Uterus (tissue), 4 donors: ENCODE measurements at places on chromosomes 7 and 10. TPM values are rescaled to one million over a fixed set of nuclear protein-coding genes. Genes with fewer than 3 reads are reported as not detected.

The GPER1 gene
- 1.3 TPM for total RNA-seq

The PHKG1 gene
- 4.7 TPM for total RNA-seq

The PIP gene
- total RNA-seq: not detected

The MMP21 gene
- not detected for total RNA-seq

The SPDYE16 gene
- total RNA-seq: not detected

The TMEM236 gene
- 1.2 TPM for total RNA-seq

- no peak overlapping the region for H3K27ac ChIP-seq
- DNase-seq: no peak
- H3K4me1 ChIP-seq: no peaks in the 10 kb centered on the region
- no peak overlapping the region for H3K4me3 ChIP-seq
These were observed 11.3 kb upstream of the SMO start for GRCh38 chr7:129176916-129177710.

GRCh38 chr10:104337985-104338735, at the start of gene ITPRIP:
ITPRIP (minus strand) TSS chr10:104338465; CDS start chr10:104316051, 22,414 bp downstream.
- DNase-seq: peak; percentile 88
- no peaks in the 10 kb centered on the region for H3K27me3 ChIP-seq
- H3K27ac ChIP-seq: peak within 1 kb of the TSS; percentile 97

DNA sequence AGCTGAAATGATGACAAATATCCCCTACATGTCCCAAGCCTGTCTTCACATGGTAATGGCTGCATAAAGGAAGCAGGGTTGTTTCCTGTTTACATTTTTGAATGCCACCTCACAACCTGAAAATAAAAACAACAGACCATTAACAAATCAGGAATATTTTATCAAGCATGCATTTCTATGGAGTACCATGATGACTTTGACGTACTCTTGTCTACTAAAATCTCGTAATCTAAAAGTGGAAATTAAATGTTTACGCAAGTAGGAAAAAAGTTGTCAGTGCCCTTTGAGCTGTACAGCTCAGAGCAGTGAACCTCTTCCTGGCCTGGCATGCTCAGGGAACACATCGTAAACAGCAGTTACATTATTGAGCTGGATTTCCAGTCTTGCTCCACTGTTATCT, 194.1 kb downstream of the INHBA start:
- H3K4me3 ChIP-seq: no peak overlapping the region
- no peaks in the 10 kb centered on the region for H3K36me3 ChIP-seq
- no peaks in the 10 kb centered on the region for H3K27me3 ChIP-seq
- no peaks in the 10 kb centered on the region for H3K4me1 ChIP-seq
- no peak for DNase-seq

- no peaks in the 10 kb centered on the region for H3K27me3 ChIP-seq
- H3K27ac ChIP-seq: no peak overlapping the region
- DNase-seq: no peak
- H3K4me3 ChIP-seq: no peak overlapping the region
- H3K4me1 ChIP-seq: no peaks in the 10 kb centered on the region
These were observed 182.9 kb downstream of the PFKFB3 start for GRCh38 chr10:6385665-6386064.

DNA sequence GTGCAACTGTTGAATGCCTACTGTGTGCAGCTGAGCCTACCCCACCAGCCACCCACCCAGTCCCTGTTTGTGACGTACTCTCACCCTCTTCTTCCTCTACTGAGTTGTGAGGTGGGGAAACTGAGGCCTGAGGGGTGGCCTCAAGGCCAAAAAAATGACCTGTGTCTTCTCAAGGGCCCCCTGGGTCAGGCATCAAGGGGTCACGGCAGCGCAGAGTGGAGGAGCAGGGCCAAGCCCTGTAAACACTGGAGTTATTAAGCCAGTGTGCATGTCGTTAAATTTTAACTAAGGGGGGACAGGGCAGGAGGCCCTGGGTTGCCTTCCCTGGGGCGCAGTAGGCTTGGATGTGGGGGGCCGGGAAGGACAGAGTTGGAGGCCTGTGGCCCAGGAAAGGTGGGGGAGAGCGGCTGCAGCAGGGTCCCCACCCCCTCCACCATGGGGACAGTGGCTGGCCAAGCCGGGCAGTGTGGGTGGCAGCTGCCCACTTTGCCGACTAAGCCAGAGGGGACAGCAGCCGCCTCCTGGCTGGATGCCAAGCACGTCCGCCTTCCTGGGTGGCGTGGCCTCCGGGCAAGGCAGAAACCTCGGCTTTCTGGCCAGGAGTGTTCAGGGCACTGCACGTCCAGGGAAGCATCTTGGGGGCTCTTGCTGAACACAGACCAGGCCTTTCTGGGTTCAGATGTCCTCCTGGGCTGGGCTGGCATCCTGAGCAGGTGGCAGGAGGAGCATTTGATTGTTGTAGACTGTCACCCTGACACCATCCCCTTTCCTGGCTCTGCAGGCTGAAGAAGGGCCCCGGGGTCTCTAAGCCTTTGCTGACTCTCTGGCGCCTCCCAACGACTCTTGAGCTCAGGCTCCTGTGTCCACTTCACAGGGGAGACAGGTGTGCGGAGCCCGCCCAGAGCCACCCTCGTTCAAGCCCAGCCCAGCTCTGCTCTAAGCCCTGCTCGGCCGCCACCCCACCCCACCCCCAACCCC, 1.9 kb downstream of the SLC29A4 start:
- no peak overlapping the region for H3K4me3 ChIP-seq
- DNase-seq: no peak
- no peaks in the 10 kb centered on the region for H3K36me3 ChIP-seq
- no peak overlapping the region for H3K27ac ChIP-seq
- H3K4me1 ChIP-seq: no peaks in the 10 kb centered on the region

DNA sequence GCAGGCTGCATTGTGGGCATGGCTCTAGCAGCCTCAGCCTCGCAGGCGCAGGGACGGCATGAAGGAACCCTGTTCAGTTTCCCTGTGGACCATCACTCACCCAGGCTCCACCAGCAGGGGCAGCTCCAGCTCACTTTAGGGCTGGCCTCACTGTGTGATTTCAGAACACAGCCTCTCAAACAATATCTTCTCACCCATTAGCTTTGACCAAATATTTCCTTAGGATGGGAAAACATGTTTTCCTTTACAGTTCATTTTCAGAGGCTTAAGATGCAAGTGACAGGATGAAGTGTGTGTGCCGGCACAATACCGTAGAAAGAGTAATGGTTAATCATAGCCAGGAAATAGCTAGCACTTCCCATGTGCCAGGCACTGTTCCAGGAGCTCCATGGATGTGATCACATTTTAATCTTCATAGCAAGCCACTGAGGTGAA, 58.2 kb downstream of the LANCL2 start:
- no peaks in the 10 kb centered on the region for H3K4me1 ChIP-seq
- no peak overlapping the region for H3K27ac ChIP-seq
- no peaks in the 10 kb centered on the region for H3K27me3 ChIP-seq

GRCh38 chr7:68689087-68689433, 909.2 kb upstream of the AUTS2 start:
- no peak overlapping the region for H3K27ac ChIP-seq
- H3K4me3 ChIP-seq: no peak overlapping the region
- H3K27me3 ChIP-seq: no peaks in the 10 kb centered on the region
- no peaks in the 10 kb centered on the region for H3K4me1 ChIP-seq

- H3K4me3 ChIP-seq: no peak overlapping the region
- no peaks in the 10 kb centered on the region for H3K36me3 ChIP-seq
- no peaks in the 10 kb centered on the region for H3K27me3 ChIP-seq
- DNase-seq: no peak
These were observed 2.6 kb upstream of the KIAA1217 start for GRCh38 chr10:24206334-24206733.
